IMR-90 (cell line): ENCODE measurements at places on chromosomes 3 and 15.
A peak's percentile ranks its signal among the peaks of the same experiment; 100 is the strongest.

DNA sequence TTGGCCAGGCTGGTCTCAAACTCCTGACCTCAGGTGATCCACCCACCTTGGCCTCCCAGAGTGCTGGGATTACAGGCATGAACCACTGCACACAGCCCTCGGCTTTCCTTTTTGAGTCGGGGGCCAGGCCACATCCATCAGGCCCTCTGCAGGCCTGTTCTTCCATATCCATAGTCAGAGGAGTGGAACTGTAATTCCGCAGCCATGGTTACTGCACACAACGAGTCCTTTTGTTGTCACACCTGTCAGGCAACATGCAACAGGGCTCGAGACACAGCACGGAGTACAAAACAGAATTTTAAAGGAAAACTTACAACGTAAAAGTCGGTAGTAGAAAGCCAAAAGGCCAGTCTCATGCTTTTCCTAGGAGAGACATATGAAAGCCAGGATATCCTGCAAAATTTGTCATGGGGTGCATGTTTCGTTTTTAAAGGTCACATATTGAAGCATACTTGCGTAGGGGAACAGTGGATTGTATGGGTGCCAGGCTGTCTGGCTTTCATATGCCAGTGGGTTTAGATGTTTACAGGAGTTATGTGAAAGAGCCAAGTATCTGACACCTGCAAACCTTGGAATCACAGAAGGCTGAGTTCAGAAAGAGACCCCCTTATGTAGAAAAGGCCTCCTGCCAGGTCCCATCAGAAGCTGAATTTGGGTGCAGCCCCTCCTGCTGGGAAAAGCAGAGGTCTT, 63.2 kb upstream of the LPP start:
- no peaks in the 10 kb centered on the region for H3K36me3 ChIP-seq
- no peaks in the 10 kb centered on the region for H3K4me1 ChIP-seq
- no peak overlapping the region for H3K4me3 ChIP-seq
- H3K27ac ChIP-seq, result no peak overlapping the region

- no peaks in the 10 kb centered on the region for H3K4me1 ChIP-seq
- H3K4me3 ChIP-seq, result no peak overlapping the region
- H3K36me3 ChIP-seq, result no peaks in the 10 kb centered on the region
- H3K27ac ChIP-seq, result no peak overlapping the region
Measured at GRCh38 chr3:121896823-121897222, 2.6 kb downstream of the SLC15A2 start.

GRCh38 chr3:177096615-177097014, 100.7 kb downstream of the TBL1XR1 start:
- no peaks in the 10 kb centered on the region for H3K27me3 ChIP-seq
- no peaks in the 10 kb centered on the region for H3K4me1 ChIP-seq
- H3K27ac ChIP-seq, result no peak overlapping the region
- no peak overlapping the region for H3K4me3 ChIP-seq
- H3K36me3 ChIP-seq, result peaks cover 3% of the 10 kb centered on the region; the same call in 1 of the 2 replicates
- no peak for DNase-seq

DNA sequence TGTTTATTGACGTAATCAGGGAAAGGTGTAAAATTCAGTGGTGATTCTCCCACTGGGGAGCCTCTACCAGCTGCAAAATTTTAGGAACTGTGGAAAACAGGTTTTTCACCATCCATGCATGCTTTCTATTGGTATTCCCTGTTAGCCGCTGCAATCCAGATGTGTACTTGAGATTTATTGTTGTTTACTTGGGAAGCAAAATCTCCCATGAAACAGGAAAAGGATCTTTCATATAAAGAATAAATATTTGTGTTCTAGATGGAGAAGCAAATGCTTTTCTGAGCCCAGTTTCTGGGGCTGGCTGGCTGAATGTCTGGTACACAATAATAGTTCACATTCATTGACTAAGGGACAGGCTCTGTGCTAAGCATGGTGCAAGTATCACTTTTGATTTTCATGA, 144.6 kb upstream of the RASGRP1 start:
- no peak for DNase-seq
- H3K36me3 ChIP-seq, result no peaks in the 10 kb centered on the region
- H3K4me3 ChIP-seq, result no peak overlapping the region
- peak overlapping the region; percentile 59; the same call in 1 of the 2 replicates for H3K27ac ChIP-seq

- no peaks in the 10 kb centered on the region for H3K27me3 ChIP-seq
- peaks cover 37% of the 10 kb centered on the region for H3K4me1 ChIP-seq
- no peak overlapping the region for H3K4me3 ChIP-seq
- DNase-seq, result peak; percentile 81
Measured at GRCh38 chr3:73508330-73508954, 116.3 kb downstream of the PDZRN3 start.

DNA sequence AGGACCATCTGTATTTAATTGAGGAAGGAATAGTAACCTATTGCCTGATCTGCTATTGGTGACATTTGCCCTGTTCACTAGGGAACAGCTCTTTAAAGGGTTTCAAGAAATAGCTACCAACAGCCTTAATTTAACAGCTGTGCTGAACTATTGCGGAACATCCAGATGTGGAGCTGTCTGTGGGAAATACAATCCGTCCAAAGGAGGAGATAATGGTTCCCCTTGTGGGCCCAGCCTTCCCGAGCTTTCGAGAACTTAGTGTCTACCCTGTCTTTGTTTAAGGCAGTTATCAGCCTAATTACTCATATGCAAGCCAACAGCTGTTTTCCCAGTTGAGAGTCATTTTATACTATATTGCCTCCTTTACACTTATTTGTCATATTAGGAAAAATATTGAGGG, 398.6 kb downstream of the WDR72 start:
- no peaks in the 10 kb centered on the region for H3K27me3 ChIP-seq
- H3K4me1 ChIP-seq, result no peaks in the 10 kb centered on the region
- H3K36me3 ChIP-seq, result no peaks in the 10 kb centered on the region
- no peak overlapping the region for H3K27ac ChIP-seq
- DNase-seq, result no peak

- H3K27ac ChIP-seq, result no peak overlapping the region
- H3K4me1 ChIP-seq, result no peaks in the 10 kb centered on the region; the same call in 1 of the 2 replicates
Measured at GRCh38 chr3:124565013-124565412, 165.2 kb upstream of the UMPS start.

GRCh38 chr3:55720614-55721013, 233.5 kb upstream of the WNT5A start:
- H3K27ac ChIP-seq, result no peak overlapping the region
- peak; percentile 80 for DNase-seq
- no peaks in the 10 kb centered on the region for H3K36me3 ChIP-seq
- peaks cover 6% of the 10 kb centered on the region; the same call in 1 of the 2 replicates for H3K27me3 ChIP-seq
- peaks cover 6% of the 10 kb centered on the region for H3K4me1 ChIP-seq

GRCh38 chr3:48058091-48058490, 41.9 kb upstream of the MAP4 start:
- DNase-seq, result no peak
- no peak overlapping the region for H3K4me3 ChIP-seq
- peaks cover 7% of the 10 kb centered on the region for H3K36me3 ChIP-seq
- no peaks in the 10 kb centered on the region for H3K27me3 ChIP-seq

GRCh38 chr15:67901922-67902321, 62.1 kb upstream of the RNU6-1 start:
- H3K4me3 ChIP-seq, result no peak overlapping the region
- H3K36me3 ChIP-seq, result no peaks in the 10 kb centered on the region
- DNase-seq, result no peak
- no peaks in the 10 kb centered on the region for H3K4me1 ChIP-seq
- peaks cover 2% of the 10 kb centered on the region for H3K27me3 ChIP-seq

GRCh38 chr15:29285386-29285785, 15.8 kb upstream of the NSMCE3 start:
- H3K4me1 ChIP-seq, result no peaks in the 10 kb centered on the region
- no peak overlapping the region for H3K4me3 ChIP-seq
- H3K27me3 ChIP-seq, result peaks cover 6% of the 10 kb centered on the region
- H3K27ac ChIP-seq, result no peak overlapping the region
- no peaks in the 10 kb centered on the region for H3K36me3 ChIP-seq

DNA sequence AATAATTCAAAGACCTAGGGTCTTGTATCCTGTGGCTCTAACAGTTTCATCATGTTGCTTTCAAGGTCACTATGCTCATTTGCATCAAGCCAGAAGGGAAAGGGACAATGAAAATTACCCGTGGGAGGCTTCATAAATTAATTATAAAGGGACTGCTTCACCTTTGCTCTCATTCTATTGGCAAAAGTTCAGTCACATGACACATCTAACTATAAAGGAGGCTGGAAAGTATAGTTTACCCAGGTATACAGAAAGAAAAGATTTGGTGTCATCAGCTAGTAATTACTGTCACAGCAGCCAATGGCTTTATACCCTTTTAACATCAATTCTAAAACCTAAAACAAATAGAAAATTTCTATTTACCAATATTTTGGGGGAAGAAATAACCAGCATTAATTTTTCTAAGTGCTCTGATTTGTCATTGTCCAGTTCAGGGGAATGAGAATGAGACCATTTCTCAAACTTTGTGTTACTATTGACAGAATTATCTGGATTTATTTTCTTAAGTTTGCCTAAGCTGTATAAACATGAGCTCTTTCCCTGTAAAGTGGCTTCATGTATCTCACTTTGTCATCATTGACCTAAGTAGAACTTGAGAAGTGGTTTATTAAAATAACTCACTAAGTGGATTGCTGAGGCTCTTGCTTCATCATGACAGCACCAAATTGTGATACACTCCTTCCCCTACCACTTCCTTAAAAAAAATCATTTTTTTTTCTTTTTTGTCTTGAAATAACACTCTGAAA, 257.7 kb upstream of the PEX5L start:
- no peak overlapping the region for H3K27ac ChIP-seq
- H3K4me3 ChIP-seq, result no peak overlapping the region
- no peaks in the 10 kb centered on the region for H3K36me3 ChIP-seq
- H3K27me3 ChIP-seq, result no peaks in the 10 kb centered on the region
- no peaks in the 10 kb centered on the region for H3K4me1 ChIP-seq

- no peak for DNase-seq
- H3K4me1 ChIP-seq, result no peaks in the 10 kb centered on the region
- no peak overlapping the region for H3K4me3 ChIP-seq
- no peak overlapping the region for H3K27ac ChIP-seq
Measured at GRCh38 chr3:55974421-55975165, 487.5 kb upstream of the WNT5A start.

DNA sequence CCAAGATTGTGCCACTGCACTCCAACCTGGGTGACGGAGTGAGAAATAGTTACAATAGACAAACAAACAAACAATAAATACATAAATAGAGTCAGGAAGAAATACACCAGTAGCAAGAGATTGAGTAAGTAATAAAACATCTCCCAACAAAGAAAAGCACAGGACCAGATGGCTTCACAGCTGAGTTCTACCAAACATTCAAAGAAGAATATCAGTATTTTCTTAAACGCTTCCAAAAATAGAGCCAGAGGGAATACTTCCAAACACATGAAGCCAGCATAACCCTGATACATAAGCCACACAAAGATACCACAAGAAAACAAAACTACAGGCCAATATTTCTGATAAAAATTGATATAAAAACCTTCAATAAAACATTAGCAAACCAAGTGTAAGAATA, 30.7 kb upstream of the IGSF10 start:
- DNase-seq, result no peak
- no peaks in the 10 kb centered on the region for H3K36me3 ChIP-seq
- no peak overlapping the region for H3K27ac ChIP-seq
- no peaks in the 10 kb centered on the region for H3K27me3 ChIP-seq
- no peak overlapping the region for H3K4me3 ChIP-seq

- H3K36me3 ChIP-seq, result peaks cover 46% of the 10 kb centered on the region
- no peak overlapping the region for H3K27ac ChIP-seq
- H3K4me1 ChIP-seq, result peaks cover 22% of the 10 kb centered on the region
- no peak overlapping the region for H3K4me3 ChIP-seq
- no peaks in the 10 kb centered on the region for H3K27me3 ChIP-seq
Measured at GRCh38 chr15:93026380-93026817, 62.6 kb downstream of the RGMA start.

DNA sequence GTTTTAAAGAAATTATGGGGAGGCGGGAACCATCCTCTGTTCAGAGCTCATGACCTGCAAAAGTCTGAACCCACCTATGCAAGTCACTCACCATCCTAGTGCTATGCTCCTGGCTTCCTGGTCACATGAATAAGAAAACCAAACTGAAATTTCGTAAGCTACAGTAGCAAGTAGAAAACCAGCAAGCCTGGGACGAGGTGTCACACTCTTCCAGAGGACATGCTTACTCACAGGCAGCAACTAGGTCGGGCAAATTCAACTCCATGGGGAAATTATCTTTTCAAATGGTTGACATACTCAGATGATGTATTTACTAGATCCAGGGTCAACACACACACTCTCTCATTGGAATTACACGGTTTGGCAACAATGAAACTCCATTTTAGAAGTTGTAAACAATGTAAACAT, 31.3 kb downstream of the LDHAL6B start:
- no peak overlapping the region for H3K4me3 ChIP-seq
- DNase-seq, result no peak
- H3K27me3 ChIP-seq, result no peaks in the 10 kb centered on the region
- no peaks in the 10 kb centered on the region for H3K4me1 ChIP-seq
- H3K27ac ChIP-seq, result no peak overlapping the region

DNA sequence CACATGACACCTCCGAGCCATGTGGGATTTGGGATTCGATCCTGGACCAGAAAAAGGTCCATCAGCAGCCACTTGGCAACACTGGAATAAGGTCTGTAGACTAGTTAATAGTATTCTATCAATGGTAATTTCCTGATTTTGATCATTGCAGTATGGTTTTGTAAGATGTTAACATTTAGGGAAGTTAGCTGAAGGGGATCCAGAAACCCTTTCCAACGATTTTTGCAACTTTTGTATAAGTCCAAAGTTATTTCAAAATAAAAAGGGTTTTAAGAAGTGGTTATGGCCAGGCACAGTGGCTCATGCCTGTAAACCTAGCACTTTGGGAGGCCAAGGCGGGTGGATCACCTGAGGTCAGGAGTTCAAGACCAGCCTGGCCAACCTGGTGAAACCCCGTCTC, 10.2 kb downstream of the BDH1 start:
- H3K27ac ChIP-seq, result no peak overlapping the region
- no peak for DNase-seq
- 0 out of 2 replicates have a peak, but pooled peaks cover 1% of the 10 kb centered on the region for H3K4me1 ChIP-seq
- H3K27me3 ChIP-seq, result no peaks in the 10 kb centered on the region; the same call in 1 of the 2 replicates
- H3K4me3 ChIP-seq, result no peak overlapping the region
- H3K36me3 ChIP-seq, result no peaks in the 10 kb centered on the region

- H3K27ac ChIP-seq, result no peak within 1 kb of the TSS
- no peaks in the 10 kb centered on the region; the same call in 1 of the 2 replicates for H3K27me3 ChIP-seq
- no peak for DNase-seq
- H3K4me3 ChIP-seq, result peak within 1 kb of the TSS; percentile 15; the same call in 1 of the 2 replicates
- H3K36me3 ChIP-seq, result no peaks in the 10 kb centered on the region
Measured at GRCh38 chr3:57544181-57545125, at the start of gene DNAH12. DNAH12 (minus strand) TSS chr3:57544344; CDS start chr3:57542870, 1,474 bp downstream.

GRCh38 chr3:105866656-105867653, 1.9 kb downstream of the CBLB start:
- no peaks in the 10 kb centered on the region for H3K27me3 ChIP-seq
- H3K4me1 ChIP-seq, result peaks cover 2% of the 10 kb centered on the region; the same call in 1 of the 2 replicates
- no peak overlapping the region for H3K27ac ChIP-seq
- H3K36me3 ChIP-seq, result peaks cover 2% of the 10 kb centered on the region; the same call in 1 of the 2 replicates
- H3K4me3 ChIP-seq, result peak overlapping the region; percentile 78
- peak; percentile 40 for DNase-seq

DNA sequence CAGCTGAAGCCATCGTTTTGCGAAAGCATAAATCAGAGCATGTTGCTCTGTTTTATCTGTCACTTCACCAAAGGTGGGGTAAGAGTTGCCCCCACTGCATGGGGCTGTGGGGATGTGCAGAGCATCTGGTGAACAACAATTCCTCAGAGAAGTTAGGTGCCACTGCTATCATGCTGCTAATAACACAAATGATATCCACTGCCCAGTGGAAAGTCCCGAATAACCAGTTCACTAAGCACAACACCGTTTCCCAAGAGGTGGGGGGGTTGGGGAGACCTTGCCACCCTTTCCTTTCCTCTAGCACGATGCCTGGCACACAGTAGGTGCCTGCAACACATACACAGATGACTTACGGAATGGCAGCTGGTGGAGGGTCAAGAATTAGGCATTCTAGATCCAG, 38.6 kb downstream of the FAM3D start:
- DNase-seq, result no peak
- H3K4me3 ChIP-seq, result no peak overlapping the region
- H3K36me3 ChIP-seq, result no peaks in the 10 kb centered on the region
- peaks cover 23% of the 10 kb centered on the region for H3K4me1 ChIP-seq
- H3K27me3 ChIP-seq, result 0 out of 2 replicates have a peak, but pooled peaks cover 2% of the 10 kb centered on the region
- peak overlapping the region; percentile 63; the same call in 1 of the 2 replicates for H3K27ac ChIP-seq
